Posterior vena cava (tissue), 2 donors: ENCODE measurements at places on chromosomes 3 and 15.

GRCh38 chr15:83115410-83115809 lies 8.0 kb downstream of the TM6SF1 start:
- no peak for DNase-seq

DNA sequence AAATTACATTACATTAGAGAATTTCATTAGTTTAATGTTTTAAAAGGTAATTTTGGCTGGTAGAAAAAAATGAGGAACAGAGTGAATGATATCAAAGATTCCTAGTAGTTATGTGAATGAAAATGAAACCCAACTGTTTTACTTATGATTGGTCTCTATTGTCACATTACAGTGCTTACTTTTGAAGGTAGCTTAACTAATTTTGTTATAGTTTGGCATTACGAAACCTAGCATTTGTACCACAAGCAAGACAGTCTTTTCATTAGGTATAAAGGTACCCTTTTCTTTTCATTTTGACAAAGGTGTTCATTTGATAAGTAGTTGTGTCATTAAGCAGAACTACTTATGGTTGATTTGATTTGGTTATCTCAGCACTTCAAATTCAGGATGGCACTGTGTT lies 6.9 kb downstream of the SELENOT start:
- DNase-seq, result no peak

DNA sequence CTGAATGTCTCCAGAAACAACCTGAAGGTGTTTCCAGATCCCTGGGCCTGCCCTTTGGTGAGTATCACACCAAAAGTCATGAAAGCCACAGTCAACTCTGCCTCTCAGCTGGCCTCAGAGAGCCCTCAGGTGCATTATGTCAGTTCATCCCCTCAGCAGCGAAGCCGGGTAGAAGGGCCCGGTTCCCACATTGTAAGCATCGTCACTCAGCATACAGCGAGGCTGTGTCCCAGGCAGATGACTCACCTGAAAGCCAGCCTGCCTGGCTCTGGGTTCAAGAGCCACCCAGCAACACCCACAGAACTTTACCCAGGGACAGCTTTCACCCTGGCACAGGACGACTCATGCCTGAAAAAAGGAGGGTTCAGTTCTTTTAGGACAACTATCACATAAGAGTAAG lies 91.6 kb downstream of the LRRK1 start:
- peak; percentile 43 for DNase-seq

GRCh38 chr15:71730277-71731144 lies 79.8 kb upstream of the NR2E3 start:
- DNase-seq, result no peak

- no peak for DNase-seq
Observed at GRCh38 chr3:45545476-45545875, 49.1 kb upstream of the LIMD1 start.

DNA sequence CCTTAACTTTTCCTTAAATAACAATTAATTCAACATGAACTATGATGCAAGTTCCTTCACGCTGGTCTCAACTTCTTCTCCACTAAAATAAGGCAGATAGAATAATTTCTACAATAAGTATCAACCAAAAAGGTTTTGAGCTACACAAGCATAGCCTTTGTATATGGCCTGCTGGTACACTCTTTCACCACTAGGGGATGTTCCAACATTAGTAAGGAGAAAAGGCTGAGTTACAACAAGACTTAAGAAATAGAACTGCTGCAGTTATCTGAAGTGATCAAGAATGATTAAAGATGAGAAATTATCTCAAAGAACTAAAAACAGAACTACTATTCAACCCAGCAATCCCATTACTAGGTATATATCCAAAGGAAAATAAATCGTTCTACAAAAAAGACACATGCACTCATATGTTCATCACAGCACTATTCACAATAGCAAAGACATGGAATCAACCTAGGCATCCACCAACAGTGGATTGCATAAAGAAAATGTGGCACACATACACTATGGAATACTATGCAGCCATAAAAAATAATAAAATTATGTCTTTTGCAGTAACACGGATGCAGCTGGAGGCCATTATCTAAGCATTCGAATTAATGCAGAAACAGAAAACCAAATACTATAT lies 14.4 kb downstream of the ATP13A3 start:
- DNase-seq, result no peak

DNA sequence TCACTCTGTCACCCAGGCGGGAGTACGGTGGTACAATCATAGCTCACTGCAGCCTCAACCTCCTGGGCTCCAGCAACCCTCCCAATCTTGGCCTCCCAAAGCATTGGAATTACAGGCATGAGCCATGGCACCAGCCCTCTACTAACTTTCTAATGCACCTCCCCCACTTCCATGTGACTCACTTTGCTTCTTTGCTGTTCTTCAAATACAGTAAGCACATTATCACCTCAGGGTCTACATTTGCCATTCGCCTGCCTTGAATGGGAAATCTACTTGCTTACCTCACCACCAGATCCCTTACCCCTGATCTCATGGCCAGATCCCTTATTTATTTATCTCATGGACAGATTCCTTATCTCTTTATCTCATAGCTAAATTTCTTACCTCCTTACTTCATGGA lies 235.3 kb downstream of the KCNMB2 start:
- DNase-seq, result no peak

GRCh38 chr3:153000325-153000724 lies 161.7 kb upstream of the RAP2B start:
- no peak for DNase-seq
